ENCODE measurements at places on chromosomes 4 and X.

GRCh38 chrX:115459883-115460880 is 100.8 kb upstream of the PLS3 start:
- no peak for DNase-seq

GRCh38 chrX:54807524-54808108 is at the start of gene MAGED2:
Gene MAGED2, plus strand, starts transcription at chrX:54807745. Its CDS starts 1,587 bp downstream, at chrX:54809332.
- no peak for DNase-seq

DNA sequence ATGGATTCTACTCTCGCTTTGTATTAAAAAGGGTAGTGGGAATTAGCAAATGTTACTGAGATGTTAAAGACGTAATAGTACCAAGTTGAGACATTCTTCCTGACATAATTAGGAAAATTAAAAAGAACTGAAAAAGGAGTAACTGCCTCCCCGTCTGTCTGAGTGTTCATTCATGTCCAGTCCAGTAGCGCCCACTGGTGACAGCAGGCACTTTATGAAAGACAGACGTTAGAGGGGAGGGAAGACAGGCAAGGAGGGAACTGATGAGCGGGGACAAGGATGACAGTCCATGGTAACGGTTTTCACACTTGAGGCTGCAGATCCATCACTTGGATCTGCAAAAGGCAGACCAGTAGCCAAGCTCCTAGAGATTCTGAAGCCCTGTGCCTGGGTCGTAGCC is 326.7 kb downstream of the STK32B start:
- DNase-seq = no peak

DNA sequence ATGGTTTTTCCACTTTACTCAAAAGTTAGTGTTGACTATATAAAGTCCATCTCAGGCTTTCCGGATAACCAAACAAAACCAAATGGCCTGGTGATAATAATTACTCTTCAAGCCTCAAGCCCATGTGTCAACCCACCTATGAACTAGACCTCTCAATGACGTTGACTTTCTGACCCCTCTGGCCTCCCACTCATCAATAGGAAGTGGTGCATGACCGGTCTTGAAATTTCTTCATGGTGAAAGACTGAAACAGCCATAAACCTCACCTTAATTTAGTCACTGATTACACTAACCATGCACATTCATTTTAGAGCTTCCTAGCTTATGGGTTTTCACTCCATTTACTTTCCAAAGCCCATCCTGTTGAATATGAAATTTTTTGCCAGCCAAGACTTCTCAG is 276.0 kb downstream of the KLHL13 start:
- DNase-seq = no peak

- DNase-seq = no peak
These were observed 9.5 kb downstream of the CTPS2 start for GRCh38 chrX:16702700-16703599.

DNA sequence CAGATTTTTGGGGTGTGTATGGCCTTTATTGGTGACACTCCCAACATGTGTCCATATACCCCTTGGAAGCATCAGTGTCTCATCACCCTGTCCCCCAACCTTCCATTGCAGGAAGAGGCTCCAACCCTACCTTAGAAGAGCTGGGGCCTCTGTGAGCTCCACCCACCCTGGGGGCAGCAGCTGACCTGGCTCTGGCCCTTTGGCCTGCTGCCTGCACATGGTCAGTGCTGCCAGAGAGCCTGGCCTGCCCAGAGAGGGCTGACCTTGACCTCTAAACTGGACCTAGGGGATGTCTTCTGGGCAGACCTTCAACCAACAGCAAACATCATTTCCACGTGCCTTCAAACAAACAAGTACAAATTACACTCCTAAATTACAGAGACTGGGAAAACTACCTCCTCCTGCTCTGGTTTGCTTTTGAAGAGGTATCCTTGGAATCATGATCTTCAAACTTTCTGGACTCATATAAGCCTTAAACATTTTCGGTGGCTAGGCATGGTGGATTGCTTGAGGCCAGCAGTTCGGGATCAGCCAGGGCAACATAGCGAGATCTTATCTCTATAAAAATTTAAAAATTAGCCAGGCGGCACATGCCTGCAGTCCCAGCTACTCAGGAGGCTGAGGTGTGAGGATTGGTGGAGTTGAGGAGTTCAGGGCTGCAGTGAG is 27.3 kb upstream of the KIAA0232 start:
- no peak for DNase-seq

GRCh38 chrX:110402850-110403221 is 44.2 kb downstream of the RTL9 start:
- DNase-seq = no peak

- no peak for DNase-seq
These were observed 631.5 kb downstream of the RAB28 start for GRCh38 chr4:12852338-12853307.

GRCh38 chr4:38610966-38611431 is 53.0 kb upstream of the KLF3 start:
- no peak for DNase-seq

GRCh38 chr4:8394061-8394519 is 46.4 kb downstream of the ACOX3 start:
- no peak for DNase-seq

- no peak for DNase-seq
These were observed 11.1 kb downstream of the GASK1B start for GRCh38 chr4:158161551-158162354.

DNA sequence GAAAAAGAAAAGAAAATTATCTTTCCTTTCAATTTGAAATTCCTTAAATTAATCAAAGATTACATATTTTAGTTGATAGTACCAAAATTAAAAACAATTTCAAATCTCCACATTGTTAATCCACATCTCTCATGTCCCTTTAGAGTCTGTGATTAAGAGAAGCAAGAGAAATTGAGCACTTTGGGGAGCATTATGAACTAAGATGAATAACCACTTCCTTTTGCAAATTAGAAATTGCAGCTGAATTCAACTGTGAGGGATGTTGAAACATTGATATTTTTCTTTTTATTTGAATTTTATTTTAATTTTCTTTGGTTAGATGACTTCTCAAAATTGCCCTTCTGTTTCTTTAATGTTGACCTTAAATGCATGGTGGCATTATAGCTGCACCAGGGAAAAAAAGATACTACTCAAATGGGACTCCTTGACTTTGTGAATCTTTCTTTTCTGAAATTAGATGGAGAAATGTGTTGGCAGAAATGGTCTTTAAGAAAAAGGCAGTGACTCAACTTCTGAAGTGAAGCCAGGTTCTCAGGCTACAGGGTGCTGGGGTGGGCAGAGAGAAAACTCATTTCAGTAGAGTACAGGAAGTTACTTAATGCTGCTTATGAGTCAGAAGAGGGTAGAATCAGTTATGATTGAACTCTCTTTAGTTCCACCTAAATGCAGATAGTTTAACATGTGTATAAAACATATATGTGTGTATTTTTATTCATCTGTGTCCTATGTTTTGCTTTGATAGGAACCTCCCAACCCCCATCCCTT is 92.0 kb upstream of the TNIP3 start:
- no peak for DNase-seq

- DNase-seq = no peak
These were observed 29.2 kb downstream of the GRID2 start for GRCh38 chr4:92333016-92333415.

GRCh38 chr4:3198906-3199305 is 50.1 kb upstream of the MSANTD1 start:
- DNase-seq = no peak

DNA sequence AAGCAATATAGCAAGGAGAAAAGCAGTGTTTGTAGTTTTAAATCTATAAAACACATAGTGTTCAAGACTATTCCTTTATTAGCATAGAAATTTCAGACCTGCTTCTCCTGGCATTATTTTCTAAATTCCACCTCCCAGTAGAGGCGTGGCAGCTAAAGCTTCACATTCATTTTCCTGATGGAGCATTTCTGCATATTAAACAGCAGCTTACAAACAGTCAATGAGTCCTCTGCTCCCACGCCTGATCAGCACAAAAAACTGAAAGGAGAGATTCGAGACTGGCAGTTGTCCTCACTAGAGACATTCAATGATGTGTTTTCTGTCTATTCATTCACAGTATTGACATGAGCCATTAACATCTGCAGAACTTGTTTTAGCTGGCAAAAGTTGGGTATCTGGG is 61.4 kb downstream of the SHISA3 start:
- no peak for DNase-seq

DNA sequence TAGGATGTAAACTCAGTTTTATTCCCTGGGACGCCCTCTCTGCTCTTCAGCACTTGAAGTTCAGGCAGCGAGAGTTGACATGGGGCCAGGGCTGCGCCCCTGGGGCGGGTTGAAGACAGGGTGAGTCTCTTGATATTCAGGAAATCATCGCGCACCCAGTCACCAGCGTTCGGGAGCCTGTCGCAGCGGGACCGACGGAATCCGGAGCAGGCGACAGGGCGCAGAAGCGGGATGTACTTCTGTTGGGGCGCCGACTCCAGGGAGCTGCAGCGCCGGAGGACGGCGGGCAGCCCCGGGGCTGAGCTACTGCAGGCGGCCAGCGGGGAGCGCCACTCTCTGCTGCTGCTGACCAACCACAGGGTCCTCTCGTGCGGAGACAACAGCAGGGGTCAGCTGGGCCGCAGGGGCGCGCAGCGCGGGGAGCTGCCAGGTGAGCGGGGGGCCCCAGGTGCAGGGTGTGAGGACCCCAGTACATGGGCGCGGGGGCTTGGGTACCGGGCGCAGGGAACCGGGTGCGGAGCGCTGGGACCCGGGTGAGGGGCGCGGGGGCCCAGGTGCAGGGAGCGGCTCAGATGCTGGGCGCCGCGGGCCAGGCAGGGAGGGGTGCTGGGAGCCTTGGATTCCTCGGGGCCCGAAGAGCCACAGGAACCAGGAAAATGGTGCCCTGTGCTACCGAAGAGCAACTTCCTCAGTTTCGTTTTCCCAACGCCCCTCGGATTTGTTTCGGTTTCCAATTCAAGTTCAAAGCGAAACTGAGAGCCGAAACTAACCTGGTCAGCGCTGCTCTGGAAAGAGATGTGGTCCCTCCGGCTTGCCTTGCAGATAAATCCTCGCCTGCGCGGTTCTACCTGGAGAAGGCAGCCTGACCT is at the start of gene HERC6:
Gene HERC6, plus strand, starts transcription at position 162 of the 869 bp plus-strand sequence. Its CDS starts 70 bp downstream, at position 232.
- DNase-seq = peak; percentile 69

- no peak for DNase-seq
These were observed 379.4 kb downstream of the GRXCR1 start for GRCh38 chr4:43271946-43272345.

DNA sequence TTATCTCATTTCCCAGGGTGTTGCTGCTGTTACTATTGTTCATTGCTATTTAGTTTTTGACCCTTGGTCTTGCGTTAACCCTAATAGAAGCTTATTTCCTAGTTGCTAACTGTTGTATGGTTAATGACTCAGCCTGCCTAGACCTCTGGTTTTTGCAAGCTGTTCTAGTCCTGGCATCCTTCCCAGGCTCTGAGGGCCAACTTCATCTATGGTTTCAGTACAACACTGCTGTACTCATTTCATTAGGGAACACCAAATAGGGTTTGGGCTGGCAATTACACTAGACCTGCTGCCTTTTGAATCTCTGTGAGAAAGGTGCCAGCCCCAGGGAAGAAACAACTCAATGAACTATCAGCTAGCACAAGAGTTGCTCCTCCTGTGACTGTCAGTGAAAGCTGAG is 59.6 kb downstream of the DCX start:
- DNase-seq = no peak

- DNase-seq = no peak
These were observed 38.2 kb upstream of the OCIAD2 start for GRCh38 chr4:48944756-48945241.

DNA sequence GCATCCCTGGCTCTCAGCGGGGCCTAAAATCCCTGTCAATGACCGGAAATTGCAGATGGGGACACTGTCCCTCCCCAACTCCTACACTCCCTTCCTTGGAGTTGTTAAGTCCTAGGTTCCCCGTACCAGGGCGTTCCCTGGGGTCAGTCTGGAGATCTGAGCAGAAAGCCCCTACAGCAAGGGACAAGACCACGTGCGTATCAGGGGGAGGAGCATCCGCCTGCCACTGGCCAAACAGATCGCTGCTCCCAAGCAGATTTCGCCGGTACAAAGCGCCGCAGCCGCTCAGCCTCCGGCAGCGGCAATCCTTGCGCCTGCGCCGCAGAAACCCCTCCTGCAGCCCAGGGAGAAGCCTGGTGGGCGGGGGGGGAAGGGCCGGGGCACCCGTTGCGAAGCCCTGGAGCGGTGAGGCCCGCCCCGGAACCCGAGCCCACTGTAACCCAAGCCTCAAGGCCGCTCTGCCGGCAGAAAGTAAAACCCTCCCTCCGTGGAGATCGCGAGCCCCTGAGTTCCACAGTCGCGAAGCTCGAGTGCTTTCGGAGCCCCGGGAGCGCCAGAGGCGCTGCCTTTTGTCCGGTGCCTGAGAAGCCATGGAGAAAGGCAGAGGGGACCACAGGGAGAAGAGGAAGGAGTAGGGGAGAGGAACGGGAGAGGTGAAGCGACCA is 2.7 kb downstream of the CRMP1 start:
- no peak for DNase-seq

GRCh38 chr4:17276776-17277175 is 235.1 kb downstream of the QDPR start:
- DNase-seq = no peak

GRCh38 chr4:67727124-67727850 is 26.3 kb upstream of the UBA6 start:
- no peak for DNase-seq

DNA sequence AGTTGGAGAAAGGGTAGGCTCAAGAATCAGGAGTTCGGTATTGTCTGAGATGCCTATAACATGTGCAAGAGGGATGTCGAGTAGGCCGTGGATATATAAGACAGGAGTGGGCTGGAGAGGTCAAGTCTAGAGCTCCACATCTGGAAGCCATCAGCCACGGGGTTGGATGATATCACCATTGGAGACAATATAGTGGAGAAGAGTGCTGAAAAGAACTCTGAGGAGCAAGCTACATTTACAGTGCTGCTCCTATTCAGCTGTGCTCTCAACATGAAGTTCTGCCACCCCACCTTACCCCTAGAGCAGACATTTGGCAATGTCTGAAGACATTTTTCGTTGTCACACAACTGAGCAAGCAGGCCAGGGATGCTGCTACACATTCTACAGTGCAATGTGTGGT is 20.9 kb upstream of the PLAC1 start:
- DNase-seq = no peak

GRCh38 chr4:182752158-182752910 is 164.9 kb downstream of the DCTD start:
- DNase-seq = no peak

GRCh38 chr4:7388627-7389026 is 46.1 kb downstream of the PSAPL1 start:
- DNase-seq = no peak

GRCh38 chr4:149465955-149466354 is 349.7 kb downstream of the IQCM start:
- DNase-seq = no peak

DNA sequence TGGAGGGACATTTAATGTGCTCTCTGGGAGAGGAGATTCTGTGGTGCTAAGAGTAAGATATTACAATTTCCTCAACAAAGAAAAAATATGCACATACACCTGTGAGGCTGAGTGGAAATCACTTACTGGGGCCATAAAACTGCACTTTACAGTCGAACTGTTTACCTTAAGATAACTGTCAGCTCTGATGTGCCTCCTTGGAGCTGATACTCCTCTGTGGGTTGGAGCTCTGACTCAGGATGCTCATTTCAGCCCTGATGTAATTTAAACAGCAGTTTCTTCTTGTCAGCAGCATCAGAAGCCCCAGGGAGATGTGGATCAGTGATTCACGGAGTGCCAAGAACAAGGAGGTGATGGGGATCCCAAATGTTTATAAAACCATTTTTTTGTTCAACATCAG is 241.9 kb upstream of the SFRP2 start:
- no peak for DNase-seq

DNA sequence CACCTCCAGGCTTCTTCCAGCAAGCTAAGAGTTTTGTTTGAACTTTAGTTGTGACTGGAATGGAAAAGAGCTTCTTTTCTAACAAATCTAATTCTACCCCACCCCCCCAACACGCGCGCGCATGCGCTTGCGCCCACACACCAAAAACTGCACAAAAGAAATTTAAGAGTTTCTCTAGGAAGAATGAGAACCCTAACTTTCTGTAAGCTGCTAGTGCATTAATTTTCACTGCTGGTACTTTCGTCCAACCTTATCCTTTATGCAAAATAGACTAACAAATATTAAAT is 9.0 kb upstream of the INTU start:
- no peak for DNase-seq
